Spinal cord (tissue), 10 donors: ENCODE measurements at places on chromosomes 5 and 9. TPM values are rescaled to one million over a fixed set of nuclear protein-coding genes. Genes with fewer than 3 reads are reported as not detected.

DNA sequence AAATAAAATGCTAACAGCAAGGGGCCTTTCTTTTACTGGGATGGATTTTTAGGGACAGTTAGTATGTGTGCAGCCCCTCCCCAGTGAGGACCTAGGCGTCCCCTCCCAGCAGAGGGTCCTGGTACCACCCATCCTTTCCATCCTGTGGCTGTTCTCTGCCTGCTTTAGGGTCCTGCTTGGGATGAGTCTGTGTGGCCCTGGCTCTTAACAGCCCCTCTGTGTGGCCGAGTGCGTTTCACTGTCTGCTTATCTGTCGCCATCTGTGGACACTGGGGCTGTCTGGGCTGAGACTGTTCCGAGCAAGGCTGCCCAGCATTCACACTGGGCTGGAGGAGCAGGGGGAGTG, 17.0 kb downstream of the WNK2 start:
- DNase-seq, result no peak

DNA sequence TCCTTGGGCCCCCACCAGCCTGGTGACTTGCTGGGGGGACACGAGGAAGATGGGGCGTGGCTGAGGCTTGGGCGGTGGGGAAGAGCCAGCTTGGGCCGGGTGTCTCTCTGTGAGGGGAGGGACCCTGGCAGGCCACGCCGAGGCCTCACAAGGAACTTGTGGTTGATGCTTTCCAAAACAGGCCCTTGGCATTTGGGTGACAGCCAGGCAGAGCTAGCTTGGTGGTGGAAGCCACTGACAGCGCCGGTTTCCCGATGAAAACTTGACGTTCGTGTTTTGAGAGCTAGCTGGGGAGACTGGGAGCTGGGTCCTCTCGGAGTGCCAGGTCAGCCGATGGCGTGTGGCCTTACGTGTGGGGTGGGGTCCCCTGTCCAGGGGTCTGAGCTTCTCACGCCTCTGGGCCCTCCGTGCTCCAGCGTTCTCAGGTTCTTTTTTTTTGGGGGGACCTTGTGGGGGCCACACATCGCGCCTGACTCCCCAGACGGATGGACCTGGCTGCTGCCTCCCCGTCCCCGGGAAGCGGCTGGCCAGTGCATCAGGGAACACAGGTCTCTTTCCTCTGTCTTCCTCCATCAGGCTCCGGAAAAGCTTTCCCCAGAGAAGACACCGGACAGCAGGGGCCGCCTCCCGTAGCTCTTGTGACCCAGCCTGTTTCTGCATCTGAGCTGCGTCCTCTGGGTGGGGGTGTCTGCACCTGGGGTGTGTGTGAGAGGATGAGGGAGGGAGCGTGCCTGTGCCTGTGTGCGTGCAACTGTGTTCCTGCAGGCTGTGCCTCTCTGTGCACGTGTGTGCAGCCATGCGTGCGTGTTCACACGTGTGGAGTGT, 129.3 kb upstream of the LPCAT1 start:
- DNase-seq, result no peak

DNA sequence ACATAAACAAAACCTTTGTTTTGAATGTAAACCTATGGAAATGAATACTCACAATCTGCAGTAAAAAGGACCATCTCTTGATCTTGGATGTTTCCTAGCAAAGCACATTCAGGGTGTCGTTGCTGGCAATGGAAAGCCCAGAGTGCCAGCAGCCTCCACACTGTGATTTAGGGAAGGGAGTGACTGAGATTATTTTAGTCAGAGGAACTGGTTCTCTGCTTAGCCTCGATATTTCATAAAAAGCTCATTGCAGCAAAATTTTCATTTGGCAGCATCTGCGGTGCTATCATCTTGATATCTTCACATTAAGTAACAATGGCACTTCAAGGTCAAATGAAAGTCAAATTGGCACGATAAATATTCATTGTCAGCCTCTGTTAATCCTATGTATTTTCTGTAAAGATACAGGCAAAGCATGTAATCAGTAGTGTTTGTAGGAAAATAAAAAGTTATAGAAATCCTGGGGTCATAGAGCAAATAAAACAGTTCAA, 116.0 kb downstream of the MACIR start:
- DNase-seq, result no peak

Gene SLC36A2
- total RNA-seq, result 0.30 TPM

Gene WNT8A
- total RNA-seq, result not detected

Gene OR1Q1
- total RNA-seq, result not detected

Gene TXN
- 171 TPM for total RNA-seq
